Vagina (tissue), 2 donors: ENCODE measurements at places on chromosomes 6 and 20. TPM values are rescaled to one million over a fixed set of nuclear protein-coding genes. Genes with fewer than 3 reads are reported as not detected.

TMEM151B gene
- total RNA-seq, result 0.49 TPM

ABHD12 gene
- 36.6 TPM for total RNA-seq

DNA sequence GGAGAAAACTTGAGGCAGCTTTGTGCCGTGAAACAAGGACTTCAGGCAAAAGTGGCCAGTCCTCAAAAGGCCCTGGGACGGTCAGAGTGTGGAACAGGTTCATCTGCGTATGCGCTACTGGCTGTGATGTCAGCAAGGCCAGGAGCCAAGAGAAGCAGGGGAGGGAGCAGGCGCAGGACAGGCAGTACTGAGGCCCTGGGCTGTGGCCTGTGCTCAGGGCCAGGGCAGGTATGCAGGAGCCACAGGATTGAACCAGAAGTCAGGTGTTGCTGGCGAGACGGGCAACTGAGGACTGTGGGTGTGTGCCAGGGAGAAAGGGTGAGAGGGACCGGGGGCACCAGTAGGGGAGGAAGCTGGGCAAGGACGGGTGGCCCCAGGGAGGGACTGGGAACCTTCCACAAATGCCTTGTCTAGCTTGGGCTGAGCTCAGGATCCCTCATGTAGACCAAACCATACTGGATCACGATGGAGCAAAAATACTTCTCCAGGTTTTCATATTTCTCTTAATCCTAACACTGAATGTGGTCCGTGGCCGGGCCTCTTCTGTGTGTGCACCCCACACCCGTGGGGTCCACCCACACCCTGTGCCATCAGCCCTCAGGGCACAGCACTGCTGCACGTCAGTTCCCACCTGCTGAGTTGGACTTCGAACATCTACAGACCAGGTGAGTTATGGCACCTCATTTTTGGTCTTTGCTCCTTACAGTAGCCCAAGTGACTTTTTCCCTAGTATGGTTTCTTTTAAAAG is 46.9 kb downstream of the GINS1 start:
- no peak for DNase-seq

DNA sequence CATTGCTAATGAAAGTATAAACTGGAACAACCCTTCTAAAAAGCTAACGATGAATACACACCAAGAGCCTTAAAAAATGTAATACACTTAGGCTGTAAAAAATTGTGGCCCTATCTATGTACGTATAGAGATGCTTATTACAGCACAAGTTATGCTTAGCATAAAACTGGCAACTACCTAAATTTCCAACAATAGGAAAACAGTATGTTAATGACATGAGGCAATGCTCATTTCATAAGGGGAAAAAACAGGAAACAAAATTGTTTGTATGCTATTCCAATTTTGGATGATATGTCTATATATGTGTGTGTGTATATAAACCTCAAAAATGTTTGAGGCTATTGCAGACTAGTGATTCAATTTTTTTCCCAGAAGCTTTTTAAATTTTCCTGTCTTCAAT is 82.5 kb downstream of the DTNBP1 start:
- no peak for DNase-seq

ARHGAP40 gene
- total RNA-seq, result 21.9 TPM

DNA sequence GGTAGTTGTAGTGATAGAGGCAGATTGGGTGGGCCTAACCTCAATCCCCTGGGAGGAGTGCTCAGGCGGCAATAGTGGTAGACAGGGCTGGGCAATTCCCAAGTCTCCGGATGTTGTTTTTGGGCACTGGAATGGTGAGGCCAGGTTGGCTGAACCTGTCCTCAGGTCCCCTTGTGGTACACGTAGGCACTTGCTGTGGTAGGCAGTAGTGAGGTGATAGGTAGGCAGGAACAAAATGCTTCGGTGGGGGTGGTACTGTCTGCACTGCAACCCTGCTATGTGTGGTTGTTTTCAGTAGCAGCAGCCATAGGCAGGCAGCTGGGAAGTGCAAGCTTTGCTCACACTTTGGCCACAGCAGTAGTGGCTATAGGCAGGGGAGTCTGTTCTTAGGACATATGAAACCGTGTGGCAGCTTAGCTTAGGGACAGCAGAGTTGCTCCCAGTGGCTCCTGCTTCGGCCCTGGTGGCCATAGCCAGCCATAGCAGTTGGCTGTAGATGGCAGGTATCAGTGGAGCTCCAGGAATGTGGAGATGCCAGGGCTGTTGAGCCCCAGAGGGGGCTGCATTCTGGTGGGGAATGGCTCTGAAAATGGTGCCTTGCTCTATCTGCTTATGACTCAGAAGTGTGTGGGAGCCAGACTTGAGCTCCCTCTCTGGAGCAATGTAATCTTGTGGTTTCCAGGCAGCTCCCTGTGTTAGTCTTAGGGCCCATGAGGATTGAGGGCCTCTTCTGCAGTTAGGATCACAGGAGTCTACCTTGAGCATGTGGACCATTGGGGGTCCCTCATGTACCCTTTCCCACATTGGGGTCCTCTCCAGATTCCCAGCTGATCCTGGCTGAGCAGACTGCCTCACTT is 241.8 kb upstream of the BMP2 start:
- DNase-seq, result no peak

GRCh38 chr20:50152394-50153152 is 950 bp downstream of the PEDS1 start:
- DNase-seq, result no peak

DNA sequence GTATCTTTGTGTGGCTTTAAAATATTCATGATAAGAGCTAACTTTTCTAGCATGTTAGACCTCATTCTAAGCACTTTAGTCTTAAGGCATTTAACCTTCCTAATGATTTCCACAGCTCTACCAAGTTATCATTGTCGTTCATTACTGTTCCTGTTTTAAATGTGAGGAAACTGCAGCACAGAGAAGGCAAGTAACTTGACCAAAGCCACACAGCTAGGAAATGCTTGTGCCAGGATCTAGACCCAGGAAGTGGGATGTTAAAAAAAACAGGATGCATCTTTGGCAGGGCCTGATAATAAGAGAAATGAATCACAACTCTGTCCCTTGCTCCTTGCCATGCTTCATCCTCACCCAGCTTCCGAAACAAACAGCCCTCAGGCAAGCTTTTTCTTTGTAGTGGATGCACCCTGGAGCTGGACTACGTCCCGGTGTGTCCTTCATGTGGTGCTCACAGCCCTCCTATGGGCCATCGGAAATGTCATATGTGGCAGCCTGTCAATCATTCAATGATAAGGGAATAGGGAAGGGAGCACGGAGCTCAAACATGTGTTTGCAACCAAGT is 196.9 kb upstream of the RREB1 start:
- DNase-seq, result no peak

GRCh38 chr6:121305957-121306607 is 28.2 kb downstream of the TBC1D32 start:
- no peak for DNase-seq

- no peak for DNase-seq
These were observed 66.1 kb upstream of the CTNNBL1 start for GRCh38 chr20:37627767-37628130.

DNA sequence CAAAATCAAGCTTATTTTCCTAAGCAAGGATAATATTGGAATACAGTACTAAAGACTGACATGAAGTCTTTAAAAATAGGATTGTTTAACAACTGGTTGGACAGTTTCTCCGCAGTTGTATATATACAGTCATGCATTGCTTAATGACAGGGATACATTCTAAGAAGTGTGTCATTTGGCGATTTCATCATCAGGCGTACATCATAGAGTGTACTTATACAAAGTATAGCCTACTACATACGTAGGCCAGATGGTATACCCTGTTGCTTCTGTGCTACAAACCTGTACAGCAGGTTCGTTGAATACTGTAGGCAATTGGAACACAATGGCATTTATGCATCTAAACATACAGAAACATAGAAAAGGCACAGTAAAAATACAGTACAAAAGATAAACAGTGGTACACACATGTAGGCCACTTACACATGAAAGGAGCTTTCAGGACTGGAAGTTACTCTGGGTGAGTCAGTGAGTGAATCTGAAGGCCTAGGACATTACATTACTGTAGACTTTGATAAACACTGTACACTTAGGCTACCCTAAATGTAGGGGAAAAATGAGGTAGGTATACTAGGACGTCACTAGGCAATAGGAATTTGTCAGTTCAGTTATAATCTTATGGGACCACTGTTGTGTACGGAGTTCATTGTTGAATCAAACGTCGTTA is 20.1 kb downstream of the HECA start:
- no peak for DNase-seq

DNA sequence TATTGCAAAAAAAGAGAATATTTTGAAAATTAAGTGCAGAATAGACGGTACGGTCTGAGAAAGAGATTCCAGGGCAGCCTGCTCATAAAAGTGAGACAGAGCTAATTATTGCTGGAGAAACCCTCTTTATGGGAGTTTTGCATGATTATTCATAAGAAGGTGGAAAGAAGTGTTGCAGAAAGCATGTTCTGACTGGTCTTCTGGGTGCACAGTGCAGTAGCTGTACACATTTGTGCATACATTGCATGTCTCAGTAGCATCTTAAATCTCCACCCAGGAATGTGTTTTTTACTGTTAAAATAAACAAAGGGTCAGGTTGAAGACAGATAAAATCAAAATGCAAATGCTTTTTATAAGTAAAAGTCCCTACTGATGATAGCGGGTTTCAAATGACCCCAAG is 1813.6 kb upstream of the DEFB115 start:
- DNase-seq, result no peak

TGM2 gene
- 92.8 TPM for total RNA-seq

DNA sequence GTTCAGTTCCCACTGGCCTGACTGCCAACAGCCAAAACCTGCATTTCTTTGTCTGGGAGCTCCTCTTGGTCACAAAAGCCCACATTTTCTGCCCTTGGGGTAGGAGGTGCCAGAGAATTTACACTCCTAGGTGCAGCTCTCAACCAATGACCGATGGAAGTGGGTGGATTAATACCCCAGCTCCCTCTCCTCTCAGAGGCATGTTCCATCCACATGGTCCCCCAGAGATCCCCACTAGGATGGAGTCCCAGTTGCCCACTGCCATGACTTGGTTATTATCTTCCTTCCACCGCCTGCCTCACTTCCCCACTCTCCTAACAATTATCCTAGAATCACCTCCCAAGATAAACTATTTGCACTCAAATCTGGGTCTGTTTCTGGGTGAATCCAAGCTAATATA is 111.1 kb upstream of the RIN2 start:
- no peak for DNase-seq
